ENCODE measurements at places on chromosomes 6 and 20.

DNA sequence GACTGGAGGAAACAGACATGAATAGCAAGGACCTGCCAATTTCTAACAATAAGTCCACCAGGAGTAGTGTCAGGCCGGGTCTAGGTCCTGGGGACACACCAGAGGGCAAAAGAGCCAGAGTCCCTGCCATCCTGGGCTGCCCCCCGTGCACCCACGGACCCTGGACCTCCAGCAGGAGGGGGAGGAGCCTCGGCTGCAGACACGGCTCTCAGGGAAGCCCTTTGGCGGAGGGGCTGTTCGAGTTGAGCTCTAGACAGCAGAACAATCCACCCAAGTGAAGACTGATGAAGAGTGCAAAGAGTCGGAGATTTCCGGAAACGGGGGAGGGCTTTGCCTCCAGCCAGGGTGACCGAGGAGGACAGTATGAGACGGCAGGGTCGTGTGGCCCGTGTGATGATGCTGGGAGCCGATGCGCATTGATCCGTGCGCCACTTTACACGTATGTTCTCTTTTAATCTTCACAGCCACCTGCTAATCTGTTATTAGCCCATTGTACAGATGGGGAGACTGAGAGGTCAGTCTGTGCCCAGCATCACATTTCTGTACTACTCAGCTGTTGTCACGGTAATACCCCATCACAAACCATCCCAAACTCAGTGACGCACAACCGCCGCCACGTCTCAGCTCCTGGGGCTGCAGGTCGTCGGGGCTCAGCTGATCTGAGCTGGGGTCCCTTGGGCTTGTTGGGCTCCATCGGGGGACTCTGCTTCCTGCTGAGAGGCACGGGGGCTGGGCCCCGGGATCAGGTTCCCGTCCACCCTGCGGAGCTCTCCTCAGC lies 502.0 kb downstream of the PREX1 start:
- DNase-seq: no peak

DNA sequence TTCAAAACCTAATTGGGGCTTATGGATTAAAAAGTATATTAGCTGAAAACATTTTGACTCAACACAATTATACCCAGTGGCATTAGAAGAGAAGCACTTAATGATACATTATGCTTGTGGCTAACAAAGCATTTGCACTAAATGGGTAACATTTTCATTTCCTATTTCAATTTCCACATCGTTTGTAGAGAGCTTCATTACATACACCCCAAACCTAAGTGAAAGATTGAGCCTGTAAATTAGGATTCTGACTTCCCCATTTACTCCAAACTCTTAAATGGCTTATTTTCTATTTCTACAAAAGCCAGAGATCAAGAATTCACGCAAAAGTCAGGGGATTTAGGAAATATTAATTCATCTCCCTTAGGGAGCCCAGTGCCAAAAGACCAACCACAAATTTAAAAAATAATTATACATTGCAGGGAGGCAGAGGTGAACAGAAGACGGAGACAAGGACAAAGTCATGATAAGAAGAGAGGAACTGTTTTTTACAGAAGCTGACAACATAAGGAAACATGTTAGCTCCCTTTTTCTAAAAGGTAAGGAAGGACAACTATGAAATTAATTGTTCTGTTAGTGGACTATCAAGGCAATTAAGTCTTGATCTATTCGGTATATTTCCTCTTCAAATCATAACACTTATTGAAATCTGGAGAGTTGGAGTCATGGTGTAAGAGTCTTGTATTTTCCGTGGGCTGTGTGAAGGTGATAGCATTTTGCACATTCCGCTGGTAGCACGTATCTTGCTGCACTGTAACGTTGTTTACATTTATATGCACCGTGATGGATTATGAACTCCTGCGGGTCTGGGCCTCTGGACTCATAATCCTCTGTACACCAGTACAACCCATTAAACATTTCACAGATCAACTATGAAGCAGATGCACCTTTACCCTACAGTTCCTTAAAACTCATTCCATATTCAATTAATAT lies 24.8 kb upstream of the EZR start:
- no peak for DNase-seq

DNA sequence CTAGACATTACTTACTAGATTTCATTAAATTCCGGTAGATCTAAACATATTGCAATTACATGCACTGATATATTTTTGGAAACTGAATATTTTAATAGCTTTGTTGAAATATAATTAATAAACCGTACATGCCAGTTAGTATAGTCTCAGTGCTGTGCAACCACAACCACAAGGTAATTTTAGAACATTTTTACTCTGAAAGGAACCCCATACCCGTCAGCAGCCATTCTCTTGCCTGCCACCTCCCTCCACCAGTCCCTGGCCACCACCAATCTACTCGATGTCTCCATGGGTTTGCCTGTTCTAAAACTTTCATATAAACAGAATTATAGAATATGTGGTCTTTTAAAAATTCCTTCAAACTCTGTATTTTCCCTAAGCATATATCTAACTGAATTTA lies 293.9 kb downstream of the THBS2 start:
- DNase-seq: no peak

DNA sequence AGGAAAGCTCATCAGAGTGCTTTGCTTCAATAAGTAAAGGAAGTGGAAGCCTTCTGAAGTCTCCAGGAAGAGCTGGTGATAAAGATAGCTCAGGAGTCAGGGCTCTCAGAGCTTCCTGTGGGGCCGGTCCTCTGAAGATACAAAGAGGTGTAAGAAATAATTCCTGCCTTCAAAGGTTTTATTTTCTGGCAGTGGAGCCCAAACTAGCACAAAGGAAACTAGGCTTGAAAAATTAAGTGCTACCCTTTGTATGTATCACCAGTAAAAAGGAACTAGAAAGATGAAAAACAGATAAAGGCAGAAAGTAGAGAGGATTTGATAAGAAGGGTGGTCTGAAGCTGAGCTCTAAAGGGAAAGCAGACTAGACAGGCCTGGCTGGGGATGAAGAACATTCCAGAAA lies 204.1 kb upstream of the SASH1 start:
- no peak for DNase-seq

DNA sequence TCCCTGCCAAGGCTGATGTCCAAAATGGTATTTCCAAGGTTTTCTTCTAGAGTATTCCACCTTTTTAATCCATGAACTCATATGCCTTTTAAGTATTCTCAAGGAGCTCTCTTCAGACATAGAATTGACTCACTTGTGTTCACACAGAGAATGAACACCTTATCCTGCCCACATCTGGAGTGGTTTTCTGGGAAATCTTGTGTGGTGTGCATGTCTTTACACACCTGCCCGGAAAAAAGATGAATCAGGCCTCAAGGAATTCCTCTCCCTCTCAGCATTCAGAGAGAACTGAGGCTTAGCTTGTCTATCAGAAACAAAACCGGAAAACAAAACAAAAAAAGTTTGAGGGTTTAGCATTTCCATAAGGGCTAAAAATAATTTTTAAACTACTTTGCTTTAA lies 148.8 kb downstream of the TFAP2A start:
- no peak for DNase-seq

DNA sequence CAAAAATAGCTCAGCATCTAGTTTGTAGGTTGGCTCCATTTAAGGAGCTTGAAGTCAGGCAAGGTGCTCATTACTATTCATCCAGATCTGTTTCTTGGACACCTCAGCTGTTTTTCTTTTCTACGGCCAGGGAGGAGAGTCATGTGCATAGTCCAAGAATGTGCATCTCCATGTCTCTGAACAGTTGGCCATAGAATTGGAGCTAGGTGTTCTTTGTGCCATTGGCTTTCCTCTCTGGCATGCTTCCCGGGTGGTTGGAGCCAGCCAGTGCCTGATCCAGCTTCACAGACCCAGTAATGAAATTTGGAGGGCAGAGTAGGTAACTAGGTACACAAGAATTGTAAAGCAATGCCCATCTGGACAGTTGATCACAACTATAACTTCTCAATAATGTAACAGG lies 21.6 kb downstream of the EYA4 start:
- no peak for DNase-seq

- DNase-seq: no peak
These were observed 31.5 kb upstream of the EDN3 start for GRCh38 chr20:59268870-59269269.

- peak; percentile 16 for DNase-seq
These were observed 2.4 kb downstream of the MTCL3 start for GRCh38 chr6:127516662-127517273.

GRCh38 chr20:1420066-1420465 lies 27.2 kb upstream of the FKBP1A start:
- DNase-seq: no peak

DNA sequence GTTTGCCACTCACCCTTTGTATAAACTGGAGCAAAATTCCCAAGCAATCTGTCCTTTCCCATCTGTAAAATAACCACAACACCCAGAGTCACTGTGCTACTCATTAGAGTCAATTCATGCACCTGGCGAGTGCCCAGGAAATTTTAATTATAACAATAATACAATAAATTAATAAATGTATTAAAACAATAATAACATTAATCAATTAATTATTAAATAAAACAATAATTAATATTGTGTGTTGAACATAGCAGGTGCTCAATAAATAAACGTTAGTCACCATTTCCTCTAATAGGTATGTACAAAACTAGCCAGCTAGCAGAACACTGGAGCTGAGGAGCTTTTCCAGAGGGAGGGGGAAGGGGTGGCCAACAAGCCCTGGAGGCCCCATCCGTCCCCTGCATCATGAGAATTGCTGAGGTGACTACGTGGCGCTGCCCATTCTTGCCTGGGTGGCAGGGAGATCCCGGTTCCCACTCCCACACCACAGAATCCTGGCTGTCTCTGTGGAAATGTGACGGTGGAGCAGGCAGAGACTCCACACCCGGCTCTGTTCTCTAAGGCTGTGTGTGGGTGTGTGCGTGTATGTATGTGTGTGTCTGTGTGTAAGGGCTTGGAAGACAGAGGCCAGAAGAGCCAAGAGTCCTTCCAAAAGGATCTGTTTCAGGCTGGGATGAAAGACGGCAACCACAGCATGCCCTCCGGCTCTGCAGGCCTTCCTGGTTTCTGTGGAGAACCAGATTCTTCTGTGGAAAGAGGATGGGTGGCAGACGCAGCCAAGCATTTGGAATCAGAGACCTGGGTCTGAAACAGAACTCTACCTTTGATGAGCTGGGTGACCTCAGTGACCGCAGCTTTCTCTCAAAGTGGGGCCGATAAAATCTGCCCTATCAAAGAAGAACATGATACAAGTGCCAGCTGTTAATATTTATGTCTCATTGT lies 18.8 kb upstream of the EZR start:
- no peak for DNase-seq

- peak; percentile 37 for DNase-seq
These were observed 19.2 kb upstream of the FAM83C start for GRCh38 chr20:35311409-35311808.

GRCh38 chr6:120899932-120900331 lies 434.3 kb downstream of the TBC1D32 start:
- DNase-seq: no peak

DNA sequence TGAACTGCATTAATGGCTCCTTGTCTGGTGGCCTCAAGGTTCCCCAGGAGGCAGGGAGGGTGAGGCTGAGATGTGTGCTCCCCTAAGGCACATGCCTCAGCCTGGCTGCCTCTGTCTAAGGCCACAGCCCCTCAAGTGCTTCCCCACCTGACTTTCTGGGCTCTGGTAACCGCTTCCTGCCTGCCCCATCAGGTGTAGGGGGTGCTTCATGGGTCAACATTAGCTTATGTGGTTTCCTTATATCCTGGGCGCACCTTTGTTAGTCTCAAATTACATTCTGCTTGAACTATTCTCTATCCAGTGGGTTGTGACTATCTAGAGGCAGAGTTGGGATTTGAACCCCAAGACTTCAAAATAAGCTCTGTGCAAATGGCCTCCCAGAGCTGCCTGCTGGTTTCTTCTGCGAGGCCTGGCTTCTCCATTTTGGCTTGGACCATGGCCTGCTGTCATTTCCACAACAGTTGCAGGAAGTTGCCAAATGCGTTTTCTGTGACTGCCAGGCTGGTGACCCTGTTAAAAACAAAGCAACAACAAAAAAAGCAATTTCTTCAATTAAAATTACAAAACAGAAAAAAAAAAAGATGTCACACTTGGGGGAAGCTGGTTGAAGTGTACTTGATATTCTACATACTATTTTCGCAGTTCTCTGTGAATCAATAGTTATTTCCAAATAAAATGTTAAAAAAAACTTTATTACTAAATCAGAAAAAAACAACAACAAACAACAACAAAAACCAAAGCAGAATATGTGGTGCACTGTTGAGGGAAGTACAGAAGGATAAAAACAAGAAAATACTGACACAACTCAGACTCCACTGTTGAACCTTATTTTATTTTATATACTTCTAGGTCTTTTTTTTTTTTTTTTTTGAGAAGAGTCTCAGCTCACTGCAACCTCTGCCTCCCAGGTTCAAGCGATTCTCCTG lies 20.0 kb upstream of the ZNFX1 start:
- no peak for DNase-seq

- no peak for DNase-seq
These were observed 57.3 kb upstream of the SMIM29 start for GRCh38 chr6:34305982-34306708.

GRCh38 chr6:132479131-132479530 lies 33.8 kb downstream of the STX7 start:
- DNase-seq: no peak

DNA sequence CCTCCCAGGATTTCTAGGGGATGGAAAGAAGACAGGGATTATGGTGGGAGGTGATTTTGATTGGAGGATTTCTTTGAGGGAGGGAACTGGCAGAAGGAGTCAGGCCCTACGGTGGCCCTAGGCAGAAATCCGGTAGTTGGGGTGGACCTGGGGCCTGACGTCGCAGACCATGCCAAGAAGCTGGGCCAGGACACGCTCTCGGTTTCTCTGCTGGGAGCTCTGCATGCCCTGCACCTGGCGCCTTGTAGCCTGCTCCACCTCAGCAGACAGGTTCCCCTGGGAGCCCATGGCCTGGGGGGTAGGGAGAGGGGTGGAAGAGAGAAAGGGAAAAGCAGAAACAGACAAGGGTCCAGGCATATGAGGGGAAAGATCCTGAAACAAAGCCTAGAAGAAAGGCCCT lies 1.1 kb downstream of the ATP6V1G2 start:
- DNase-seq: no peak

- DNase-seq: no peak
These were observed 212.3 kb upstream of the ZNF217 start for GRCh38 chr20:53805895-53806384.

DNA sequence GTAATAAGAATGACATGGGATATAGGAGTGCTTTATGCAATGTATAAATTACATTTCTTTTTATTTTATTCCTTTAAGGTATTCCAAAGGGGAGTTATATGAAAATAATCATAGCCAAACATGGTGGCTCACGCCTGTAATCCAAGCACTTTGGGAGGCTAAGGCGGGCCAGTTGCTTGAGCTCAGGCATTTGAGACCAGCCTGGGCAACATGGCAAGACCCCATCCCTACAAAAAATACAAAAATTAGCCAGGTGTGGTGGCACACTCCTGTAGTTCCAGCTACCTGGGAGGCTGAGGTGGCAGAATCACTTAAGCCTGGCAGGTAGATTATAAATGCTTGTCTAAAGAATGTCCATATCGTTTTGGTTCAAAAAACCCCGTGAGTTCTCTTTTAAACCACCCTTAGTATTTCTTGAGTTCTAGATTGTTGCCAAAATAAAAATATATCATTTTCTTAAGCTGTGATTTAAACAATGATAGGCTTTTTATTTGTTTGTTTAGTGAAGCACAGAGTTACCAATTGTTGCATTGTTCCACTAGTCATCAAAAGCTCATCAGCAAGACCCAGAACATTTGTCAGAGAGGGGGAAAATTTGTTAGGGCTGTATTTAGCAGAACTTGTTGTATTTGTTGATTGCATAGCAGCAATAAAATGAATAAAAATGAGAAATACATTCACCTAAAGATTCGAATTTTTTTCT lies 146.2 kb downstream of the KHDC1L start:
- DNase-seq: no peak
